ENCODE measurements at places on chromosomes 7 and 10. TPM values are rescaled to one million over a fixed set of nuclear protein-coding genes. Genes with fewer than 3 reads are reported as not detected.

The NEUROD6 gene
- total RNA-seq: not detected

The NEURL1 gene
- 2.0 TPM for total RNA-seq

The HABP2 gene
- 0.08 TPM for total RNA-seq

The GHRHR gene
- not detected for total RNA-seq

The PDE6C gene
- not detected for total RNA-seq

The AGR3 gene
- not detected for total RNA-seq

The RBP3 gene
- total RNA-seq: not detected

Measured in activated T-cell treated with anti-CD3 and anti-CD28 coated beads, Interleukin-2, amount 50 U/mL, for 4 hours (primary cell).